ENCODE measurements at places on chromosomes 2 and 18.

GRCh38 chr2:1047485-1047884 is 96.8 kb downstream of the SNTG2 start:
- no peak for DNase-seq

- no peak for DNase-seq
These were observed 47.2 kb downstream of the MAP2 start for GRCh38 chr2:209471037-209471436.

DNA sequence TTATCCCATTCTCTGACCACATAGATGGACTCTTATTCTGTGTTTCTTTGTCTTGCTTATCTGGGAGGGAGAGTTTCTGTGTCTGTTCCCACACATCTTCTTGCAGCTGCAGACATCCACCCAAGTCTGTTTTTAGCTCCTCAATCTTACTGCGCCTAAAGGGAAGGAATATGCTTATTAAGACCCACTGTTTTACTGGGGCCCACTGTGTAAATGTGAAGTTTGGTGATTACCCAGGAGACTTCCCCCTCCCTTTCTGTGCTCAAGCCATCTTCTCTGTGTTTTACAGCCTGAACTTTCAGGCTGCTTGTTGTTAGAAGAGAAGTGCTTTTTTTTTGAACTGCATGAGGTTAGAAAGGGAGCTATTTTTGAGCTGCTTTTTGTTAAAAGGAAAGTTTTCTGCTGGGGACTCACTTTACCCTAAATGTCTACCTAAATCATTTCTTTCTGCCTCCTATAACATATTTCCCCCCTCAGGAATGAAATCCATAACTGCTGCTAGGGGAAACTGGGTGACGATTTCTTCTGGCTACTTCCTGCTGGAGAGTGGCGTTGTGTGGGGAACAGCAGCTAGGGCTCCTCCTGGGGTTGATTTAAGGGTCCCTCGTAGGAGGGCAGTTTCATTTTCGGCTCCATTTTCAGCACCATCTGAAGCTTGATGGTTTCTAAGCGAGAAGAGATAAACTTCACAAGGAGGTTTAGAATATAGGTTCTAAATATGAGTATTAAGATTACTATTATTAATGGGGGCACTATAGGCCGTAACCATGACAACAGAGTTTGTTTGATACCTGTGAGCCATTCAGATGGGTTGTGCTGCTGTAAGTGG is 39.5 kb upstream of the GMCL1 start:
- DNase-seq: no peak

DNA sequence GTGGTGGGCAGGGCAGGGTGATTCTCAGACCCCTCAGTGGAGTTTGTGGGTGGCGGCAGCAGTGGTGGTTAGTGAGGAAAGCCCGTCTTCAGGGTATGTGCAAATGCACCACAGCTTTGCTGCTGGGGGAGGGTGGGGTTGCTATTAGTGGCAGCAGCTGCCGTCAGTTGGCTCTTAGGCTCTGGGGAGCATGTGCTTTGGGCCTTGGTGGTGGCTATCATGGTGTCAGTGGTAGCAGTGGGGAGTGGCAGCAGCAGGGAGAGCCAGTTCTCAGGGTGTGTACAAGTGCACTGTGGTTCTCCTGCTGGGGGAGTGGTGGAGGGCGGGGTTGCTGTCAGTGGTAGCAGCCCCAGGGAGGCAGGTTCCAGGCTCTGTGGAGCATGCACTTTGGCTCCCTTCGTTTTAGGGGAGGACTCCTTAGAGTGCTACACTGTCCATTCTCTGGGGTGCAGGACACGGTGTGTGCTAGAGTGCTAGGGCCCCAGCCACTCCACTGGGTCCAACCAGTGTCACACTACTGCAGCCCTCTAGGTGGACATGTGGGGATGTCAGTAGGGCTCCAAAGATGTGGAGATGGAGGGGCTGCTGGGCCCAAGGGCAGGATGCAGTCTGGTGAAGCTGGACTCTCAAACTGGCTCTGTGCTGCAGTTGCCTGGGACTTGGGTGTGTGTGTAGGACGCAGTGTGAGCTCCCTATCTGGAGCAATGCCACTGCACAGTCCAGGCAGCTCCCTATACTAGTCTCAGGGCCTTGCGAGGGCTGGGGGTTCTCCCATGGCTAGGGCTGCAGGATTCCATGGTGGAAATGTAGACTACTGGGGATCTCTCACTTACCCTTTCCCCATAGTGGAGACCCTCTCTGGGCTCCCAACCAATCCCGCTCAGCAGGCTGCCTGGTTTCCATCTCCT is 45.3 kb downstream of the ADCYAP1 start:
- no peak for DNase-seq

DNA sequence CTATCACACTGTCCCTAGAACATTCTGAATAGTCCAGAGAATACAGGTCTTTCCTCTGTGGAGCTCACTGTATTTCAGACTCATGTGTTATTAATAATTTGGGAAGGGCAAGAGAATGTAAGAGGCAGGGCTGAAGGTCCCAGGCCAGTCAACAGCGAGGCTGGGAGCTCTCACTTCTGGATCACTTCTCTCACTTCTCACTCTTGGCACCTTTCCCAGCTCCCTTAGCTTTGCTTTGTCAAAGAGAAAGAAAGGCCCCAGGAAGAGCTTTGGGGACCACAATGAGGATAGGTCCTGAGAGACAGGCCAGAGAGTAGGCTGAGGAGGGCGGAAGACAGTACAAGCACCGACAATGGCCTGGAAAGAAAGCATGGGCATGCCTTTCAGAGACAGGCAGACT is 11.2 kb downstream of the EFR3B start:
- no peak for DNase-seq

DNA sequence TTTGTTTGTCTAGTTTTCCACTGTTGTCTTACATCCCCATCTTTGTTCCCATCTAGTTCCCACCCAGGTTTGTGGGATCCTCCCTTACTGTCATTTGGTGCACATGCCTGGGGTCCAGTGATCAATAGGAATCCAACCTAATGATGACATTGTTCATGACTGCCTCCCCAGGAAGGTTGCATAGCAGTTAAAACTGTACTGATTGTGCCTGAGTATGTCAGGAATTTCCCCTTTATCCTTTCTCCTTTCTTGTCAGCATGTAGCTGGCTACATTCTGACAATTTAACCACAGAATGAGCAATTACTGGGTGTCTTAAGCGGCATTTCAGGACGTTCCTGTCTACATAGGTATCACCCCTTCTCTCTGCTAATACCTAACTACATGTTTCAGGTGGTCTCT is 653.0 kb downstream of the CNTNAP5 start:
- no peak for DNase-seq

GRCh38 chr18:11909591-11910026 is 1.5 kb upstream of the MPPE1 start:
- DNase-seq: no peak

GRCh38 chr2:6909431-6910385 is 7.5 kb upstream of the RNF144A start:
- no peak for DNase-seq

DNA sequence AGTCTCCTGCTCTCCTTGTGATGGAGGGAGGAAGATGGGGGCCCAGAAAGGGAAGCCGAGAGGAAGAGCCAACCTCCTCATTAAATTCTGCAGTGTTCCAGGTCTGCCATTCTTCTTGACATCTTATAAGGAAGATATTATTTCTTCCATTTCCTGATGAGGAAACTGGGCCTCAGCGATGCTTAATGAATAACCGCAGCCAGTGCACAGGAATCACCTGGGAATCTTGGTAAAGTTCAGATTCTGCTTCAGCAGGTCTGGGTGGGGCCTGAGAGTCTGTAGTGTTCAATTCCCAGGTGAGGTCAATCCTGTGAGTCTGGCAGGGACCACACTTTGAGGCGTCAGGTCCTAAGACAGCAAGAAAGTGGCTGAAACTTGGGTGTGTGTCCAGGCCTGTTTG is 17.3 kb downstream of the PCARE start:
- DNase-seq: no peak

GRCh38 chr2:50956886-50957285 is 75.0 kb downstream of the NRXN1 start:
- no peak for DNase-seq

DNA sequence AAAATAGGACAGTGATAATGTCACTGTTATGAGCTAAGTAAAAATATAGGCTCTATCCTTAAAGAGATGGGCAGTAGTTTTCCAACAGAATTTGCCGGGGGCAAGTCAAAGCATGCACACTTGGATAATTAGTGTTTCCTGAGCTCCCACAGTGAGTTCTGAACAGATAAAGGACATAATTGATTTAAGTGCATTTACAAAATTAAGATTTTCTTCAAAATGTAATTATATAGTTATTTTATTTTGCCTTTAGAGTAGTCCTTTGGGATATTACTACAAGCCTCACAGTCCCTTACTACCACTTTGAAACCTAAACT is 107.6 kb downstream of the RAPGEF4 start:
- no peak for DNase-seq

GRCh38 chr2:113230531-113230930 is 48.2 kb downstream of the PAX8 start:
- no peak for DNase-seq

DNA sequence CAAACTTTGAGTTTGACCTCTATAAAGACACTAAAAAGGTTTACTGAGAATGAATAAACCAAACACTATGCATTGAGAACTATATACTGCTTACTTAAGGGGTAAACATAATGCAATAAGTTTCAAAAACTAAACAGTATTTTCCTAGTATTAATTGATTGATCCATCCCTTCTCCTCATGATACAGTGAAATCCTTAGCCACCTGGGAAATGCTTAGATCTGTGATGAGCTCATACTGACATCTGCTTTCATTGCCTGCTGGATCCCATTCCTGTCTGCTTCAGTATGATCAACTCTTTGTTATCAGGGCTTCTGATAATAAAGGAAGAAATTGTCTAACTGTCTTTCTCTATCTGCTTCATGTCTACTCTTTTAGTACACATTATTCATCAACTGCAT is 74.9 kb upstream of the UBE2E3 start:
- DNase-seq: no peak

GRCh38 chr2:176999301-176999700 is 213.3 kb upstream of the HNRNPA3 start:
- DNase-seq: no peak

- no peak for DNase-seq
These were observed 12.1 kb downstream of the COPS9 start for GRCh38 chr2:240123821-240124650.

- no peak for DNase-seq
These were observed 678 bp downstream of the CYP27C1 start for GRCh38 chr2:127219171-127220070.

DNA sequence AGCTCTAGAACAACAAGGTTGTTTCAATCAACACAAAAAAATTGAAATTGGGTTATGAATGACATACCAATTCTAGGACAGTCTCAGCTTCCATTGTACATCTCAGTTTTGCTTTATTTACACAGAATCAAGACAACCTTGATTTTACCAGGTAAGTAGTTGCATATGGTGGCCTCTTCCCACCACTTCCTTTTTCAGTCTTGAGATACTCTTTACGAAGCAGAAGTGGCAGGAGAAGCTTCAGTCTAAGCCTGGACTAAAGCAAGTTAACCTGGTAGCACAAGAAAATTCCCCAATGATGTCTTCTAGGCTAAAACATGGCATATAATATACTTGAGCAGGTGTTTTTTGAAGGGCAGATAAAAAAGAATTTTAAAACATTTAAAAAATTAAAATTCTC is 10.7 kb upstream of the FAM136A start:
- no peak for DNase-seq

DNA sequence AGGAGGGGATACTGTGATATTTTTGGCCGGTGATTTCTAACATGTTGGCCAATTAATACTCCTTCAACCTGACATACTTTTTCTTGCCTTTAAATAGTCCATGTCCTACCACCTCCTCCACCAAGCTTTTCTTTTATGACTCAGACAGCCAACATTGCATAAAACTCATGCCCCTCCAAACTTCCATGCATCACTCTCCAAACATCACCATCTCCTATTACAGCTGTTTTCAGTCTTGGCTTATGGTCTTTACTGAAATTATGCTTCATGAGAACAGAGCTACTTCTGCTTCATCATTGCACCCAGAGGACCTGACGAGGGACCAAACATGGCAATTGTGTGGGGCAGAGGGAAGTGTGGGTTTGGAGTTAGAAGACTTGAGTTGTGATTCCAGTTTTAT is 305.4 kb downstream of the LPIN1 start:
- DNase-seq: no peak

GRCh38 chr18:23580677-23581367 is 5.5 kb downstream of the NPC1 start:
- DNase-seq: no peak

- no peak for DNase-seq
These were observed 56.9 kb upstream of the HAAO start for GRCh38 chr2:42849311-42849710.

GRCh38 chr2:152920846-152921245 is 202.4 kb downstream of the ARL6IP6 start:
- no peak for DNase-seq

DNA sequence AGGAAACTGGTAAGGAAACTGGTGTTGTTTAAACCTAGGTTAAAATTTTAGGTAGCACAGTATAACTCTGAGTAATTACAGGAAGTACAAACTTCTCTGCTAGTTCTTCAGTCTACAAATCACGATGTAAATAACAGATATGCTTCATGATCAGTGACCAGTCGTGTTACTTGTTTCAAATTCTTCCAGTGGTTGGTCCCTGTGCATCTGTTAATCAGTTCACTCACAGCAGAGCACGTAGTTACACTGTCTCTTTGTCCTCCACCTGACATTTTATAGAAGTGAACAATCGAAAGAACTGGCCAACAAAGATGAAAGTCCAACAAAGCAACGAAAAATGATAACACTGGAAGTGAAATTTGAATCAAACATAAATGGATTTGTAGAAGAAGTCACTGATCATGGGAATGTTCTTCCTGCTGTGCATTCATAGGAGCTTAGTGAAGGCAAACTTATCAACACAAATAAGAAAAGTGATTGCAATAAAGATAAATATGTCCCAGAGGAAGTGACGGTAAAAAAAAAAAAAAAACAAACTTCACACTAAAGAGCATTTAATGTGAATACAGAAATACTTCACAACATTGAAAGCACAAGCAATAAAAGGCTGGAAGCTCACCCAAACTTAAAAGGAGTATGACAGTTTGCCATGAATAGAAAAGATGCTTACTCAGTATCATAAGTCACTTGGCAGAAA is 7.0 kb downstream of the EIF2AK2 start:
- no peak for DNase-seq

DNA sequence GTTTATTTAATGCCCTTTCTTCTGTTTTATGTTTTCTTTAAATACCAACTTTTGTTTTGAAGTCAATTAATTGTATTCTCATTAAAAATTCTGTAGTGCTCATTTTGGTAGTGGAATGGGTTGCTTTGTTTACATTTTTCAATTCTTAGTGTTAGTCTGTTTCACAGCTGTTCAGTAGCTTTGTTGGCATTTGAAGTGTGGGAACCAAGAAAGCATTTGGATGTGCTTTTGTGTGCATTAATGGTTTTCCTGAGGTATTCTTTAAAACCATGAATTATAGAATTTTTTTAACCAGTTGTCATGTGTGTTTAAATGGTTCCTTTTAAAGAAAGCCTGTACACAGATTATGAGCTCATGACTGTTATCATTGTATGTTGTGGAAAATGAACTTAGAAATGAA is 19.7 kb downstream of the MIB1 start:
- no peak for DNase-seq

All from activated CD4-positive, alpha-beta T cell treated with anti-CD3 and anti-CD28 coated beads, Interleukin-2, amount 50 U/mL, for 4 hours (primary cell).